ENCODE measurements at places on chromosomes 4 and X. TPM values are rescaled to one million over a fixed set of nuclear protein-coding genes. Genes with fewer than 3 reads are reported as not detected.
A peak's percentile ranks its signal among the peaks of the same experiment; 100 is the strongest.

DNA sequence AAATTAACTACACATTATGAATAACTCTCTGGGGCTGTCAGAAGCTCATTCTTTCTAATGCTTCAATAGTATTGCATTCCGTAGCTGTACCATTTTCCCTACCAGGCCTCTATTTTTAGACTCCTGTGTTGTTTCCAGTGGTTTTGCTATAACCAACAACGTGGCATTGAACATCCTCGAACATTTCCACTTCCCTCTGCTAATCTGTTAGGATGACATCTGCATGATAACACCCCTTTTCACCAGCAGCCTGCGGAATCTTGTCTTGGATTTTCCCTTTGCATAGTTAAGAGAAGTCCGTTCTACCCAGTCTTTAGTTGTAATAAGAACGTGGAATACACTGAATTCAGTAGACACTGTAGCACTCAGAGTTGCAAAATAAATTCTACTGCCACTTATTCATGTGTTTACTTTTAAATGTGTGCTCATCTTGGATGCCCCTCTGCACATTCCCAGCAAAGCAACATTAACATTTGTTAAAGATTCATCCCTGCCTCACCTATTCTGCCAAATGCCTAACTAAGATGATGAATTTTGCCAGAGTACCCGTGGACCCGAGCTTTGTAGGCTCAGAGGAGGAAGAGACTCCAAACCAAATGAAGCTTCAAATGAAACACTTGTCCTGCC, 55.6 kb downstream of the SEL1L3 start:
- DNase-seq = no peak

DNA sequence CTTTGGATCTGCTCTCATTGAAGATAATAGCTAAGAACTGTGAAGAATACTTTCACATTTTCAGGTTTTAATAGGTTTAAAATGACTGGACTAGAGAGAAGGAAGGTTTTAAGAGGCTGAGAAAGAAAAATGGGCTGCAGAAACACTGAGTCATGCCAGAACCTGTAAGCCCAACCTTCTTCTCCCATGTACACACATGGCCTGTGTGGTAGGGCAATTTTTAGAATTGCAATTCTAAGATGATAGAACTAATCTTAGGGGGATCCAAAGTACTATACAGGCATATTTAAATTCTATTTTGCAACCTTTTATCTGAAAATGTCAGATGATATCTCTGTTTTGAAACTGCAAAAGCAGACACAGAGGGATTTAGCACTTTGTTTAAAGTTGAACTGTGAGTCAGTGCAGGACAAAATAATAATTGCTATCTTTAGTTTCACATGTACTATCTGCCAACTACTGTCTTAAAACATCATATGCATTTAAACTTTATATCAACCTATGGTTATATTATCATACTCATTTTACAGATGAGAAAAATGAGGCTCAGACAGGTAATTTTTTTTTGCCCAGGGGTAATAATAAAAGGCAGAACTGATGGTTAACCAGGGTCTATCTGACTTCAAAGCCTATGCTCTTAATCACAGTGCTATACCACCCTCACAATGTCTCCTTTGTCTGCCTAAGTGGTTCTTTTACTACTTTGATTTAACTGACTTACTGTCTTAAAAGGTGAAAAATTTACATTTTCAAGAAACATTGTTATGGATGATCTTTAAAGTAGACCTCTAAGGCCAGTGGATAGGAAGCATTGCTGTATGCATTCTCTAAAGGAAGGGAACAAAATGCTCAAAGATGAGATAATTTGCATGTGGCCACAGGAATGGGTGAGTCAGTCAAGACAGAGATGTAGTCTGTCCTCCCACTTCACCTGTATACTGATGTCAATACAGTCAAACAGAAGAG, 4.3 kb downstream of the TMPRSS11E start:
- no peak for DNase-seq

Gene P2RY8
- total RNA-seq = 45.7 TPM

DNA sequence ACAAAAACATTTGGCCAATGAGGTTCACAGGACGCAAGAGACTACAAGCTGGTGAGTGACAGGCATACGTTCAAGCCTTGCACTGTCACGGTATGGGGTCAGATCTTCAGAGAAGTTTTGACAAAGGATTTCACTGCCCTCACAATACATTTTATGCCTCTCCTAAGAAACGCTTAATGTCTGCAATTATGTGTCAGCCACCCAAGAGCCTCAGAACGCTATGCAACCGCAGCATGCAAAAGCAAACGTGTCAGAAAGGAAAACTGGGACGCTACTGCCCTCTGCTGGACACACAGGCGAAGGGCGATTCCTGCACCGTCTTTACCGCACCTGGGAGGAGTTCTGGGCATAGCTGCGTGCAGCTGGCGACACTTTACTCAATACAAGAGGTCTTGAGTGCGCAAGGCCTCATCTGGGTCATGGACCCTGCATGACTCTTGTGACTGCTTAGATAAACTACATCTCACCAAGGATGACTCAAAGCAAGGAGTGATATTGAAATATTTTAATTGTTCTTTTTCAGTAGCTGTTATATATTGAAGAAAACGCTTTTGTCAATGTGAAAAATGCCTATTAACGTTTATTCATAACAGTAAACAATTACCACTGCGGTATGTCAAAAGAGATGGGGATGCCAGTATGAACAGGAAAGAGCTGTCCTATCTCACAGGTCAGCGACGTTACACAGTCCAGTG, 147.6 kb upstream of the FRG1 start:
- DNase-seq = peak; percentile 74

- no peak for DNase-seq
Observed at GRCh38 chrX:37779857-37780256, at the start of gene CYBB. Gene CYBB (plus strand): TSS chrX:37780059. CDS start chrX:37780078, 19 bp downstream.

GRCh38 chrX:35826503-35826902, 28.4 kb downstream of the MAGEB16 start:
- no peak for DNase-seq

DNA sequence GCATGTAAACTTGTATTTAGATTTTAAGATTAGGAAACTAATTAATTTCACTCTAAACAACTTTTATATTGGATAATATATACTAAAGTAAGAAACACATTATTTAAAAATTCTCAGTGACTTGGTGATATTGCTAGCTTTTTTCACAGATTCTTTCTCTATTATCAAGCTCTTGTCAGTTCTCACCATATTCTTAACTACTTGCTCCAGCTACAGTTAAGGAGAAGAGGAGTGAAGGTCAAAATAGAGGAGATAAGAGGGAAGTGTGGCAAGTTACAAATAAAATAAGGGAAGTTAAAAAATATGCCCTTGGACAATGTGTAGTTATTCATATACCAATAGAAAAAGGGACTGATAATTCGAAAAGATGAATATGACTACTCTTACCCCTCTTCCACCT, 34.7 kb upstream of the NAF1 start:
- DNase-seq = no peak

GRCh38 chr4:151906438-151906837, 145.6 kb upstream of the GATB start:
- no peak for DNase-seq

DNA sequence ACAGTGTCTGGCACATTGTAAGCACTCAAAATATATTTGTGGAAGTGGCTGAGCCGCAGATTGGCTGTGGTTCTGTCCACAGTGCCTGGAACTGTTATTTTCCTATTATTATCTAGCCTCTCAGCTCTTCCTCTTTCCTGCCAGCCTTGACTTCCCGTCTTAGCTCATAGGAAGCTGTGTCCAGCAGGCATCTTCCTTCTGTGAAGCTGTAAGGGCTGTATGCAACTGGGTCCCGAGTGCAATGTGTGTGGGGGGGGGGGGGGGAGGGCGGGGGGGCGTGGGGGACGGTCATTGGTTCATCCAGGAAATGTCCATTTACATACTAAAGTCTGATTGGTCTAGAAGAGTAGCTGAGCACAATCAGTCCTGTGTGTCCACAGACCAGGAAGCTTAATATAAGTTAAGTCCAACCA, 210.7 kb downstream of the PDGFRA start:
- DNase-seq = no peak

Gene TMPRSS11F
- not detected for total RNA-seq

Gene ASB12
- total RNA-seq = 0.31 TPM

Gene ADD1
- 281 TPM for total RNA-seq

DNA sequence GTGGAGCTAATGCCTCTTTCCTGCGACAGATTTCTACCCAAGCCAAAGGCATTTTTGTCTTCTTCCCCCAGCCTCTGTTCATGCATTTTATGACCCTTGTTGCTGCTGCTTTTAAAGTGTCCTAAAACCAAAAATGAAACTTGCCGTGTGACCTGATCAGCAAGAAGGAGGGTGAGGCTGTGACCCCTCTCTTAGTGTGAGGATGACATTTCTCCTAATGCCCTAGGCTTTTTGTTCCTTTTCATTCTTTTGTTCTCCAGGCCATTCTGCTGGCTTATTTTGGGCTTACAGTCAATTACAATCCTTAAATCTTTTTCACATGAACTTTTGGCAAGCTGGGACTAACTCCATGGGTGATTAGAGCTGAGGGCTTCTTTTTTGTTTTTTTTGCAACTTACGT, 34.4 kb downstream of the PTTG2 start:
- no peak for DNase-seq

Gene SOD3
- not detected for total RNA-seq

Gene HSFX4
- not detected for total RNA-seq

Gene SMARCA5
- total RNA-seq = 59.1 TPM

DNA sequence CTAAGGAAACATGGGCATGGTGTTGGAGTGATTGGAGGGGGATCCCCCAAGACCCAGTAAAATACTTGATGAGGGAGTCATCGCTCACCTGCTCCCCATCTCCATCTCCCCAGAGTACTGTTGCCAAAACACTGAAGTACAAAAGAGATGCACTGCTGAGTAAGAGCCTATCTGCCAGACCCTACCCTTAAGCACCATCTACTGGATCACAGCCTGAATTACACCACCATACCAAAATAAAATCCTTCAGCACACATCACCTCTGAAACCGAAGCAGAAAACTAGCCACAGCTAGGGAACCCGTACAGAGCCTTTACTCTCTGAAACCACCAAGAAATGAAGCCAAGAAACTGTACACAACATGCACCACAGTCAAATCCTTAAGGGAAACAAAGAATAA, 466.3 kb upstream of the ACTRT1 start:
- no peak for DNase-seq

Gene PNMA5
- total RNA-seq = 0.16 TPM

DNA sequence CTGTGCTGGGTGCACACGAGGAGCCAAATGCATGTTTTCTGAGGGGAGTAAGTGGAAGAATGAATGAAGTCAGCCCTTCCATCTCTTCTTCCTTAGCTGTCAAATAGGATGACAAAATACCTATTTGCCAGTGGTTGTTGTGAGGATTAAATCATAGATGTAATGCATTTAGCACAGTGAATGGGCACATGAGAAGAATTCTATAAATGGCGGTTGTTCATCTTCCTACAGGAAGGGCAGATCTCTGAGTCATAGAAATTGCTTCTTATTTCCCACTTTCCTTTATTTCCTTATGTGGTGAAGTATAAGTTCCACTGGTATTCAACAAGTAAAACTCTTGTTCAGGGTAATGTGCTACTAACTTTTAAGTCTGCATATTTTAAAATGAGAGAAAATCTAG, 83.1 kb downstream of the SORBS2 start:
- DNase-seq = no peak

Data from activated T-cell treated with anti-CD3 and anti-CD28 coated beads, Interleukin-2, amount 50 U/mL, for 72 hours (primary cell).